ENCODE measurements at places on chromosomes 7 and 10. TPM values are rescaled to one million over a fixed set of nuclear protein-coding genes. Genes with fewer than 3 reads are reported as not detected.
A peak's percentile ranks its signal among the peaks of the same experiment; 100 is the strongest.

DNA sequence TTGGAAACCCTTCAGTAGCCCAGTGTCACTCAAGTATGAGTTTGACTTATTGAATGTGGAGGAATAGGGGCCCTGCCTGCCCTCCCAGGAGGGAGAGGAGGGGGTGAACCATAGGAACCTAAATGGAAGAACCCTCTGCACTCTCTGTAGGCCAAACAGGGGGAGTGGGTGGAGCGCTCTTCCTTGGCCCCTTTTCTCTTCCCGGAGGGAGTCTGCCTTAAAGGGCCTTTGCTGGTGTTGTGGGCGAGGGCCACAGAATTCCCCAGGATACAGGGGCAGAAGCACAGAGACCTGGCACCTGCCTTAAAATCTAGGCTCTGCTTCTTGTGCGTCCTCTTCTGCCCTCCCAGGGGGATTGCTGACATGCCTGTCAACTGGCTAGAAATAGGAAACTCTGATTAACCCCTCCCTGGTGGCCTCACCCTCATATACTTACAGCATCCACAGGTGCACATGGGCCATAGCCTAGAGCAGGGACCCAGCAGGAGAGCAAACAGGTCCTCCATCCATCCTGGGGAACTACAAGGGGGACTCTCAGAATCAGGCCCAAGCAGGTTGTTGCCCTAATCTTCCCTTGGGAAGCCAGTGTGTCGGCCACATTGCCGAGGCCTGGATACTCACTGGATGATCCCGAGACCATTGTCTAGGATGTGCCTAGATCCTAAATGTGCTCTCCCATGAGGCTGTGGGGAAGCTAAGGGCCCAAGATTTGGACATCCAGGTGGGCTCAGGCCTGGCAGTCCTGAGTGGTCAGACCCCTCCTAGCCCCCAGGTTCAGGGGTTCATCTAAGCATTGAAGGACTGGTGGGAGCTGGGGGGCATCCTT lies 3.4 kb downstream of the TRIM8 start:
- H3K4me3 ChIP-seq = peak overlapping the region; percentile 77
- no peak for DNase-seq
- peak overlapping the region; percentile 100 for H3K27ac ChIP-seq
- no peaks in the 10 kb centered on the region for H3K36me3 ChIP-seq
- no peaks in the 10 kb centered on the region for H3K27me3 ChIP-seq
- H3K4me1 ChIP-seq = peaks cover 62% of the 10 kb centered on the region

SGPL1 gene
- 7.8 TPM for polyA plus RNA-seq

AKR1C1 gene
- 13.5 TPM for polyA plus RNA-seq

AKR1D1 gene
- not detected for polyA plus RNA-seq

- DNase-seq = no peak
- no peak overlapping the region for H3K4me3 ChIP-seq
- H3K4me1 ChIP-seq = no peaks in the 10 kb centered on the region
- H3K27ac ChIP-seq = no peak overlapping the region
Measured at GRCh38 chr7:29396563-29396962, 167.1 kb upstream of the PRR15 start.

AIMP2 gene
- polyA plus RNA-seq = 20.9 TPM

DNA sequence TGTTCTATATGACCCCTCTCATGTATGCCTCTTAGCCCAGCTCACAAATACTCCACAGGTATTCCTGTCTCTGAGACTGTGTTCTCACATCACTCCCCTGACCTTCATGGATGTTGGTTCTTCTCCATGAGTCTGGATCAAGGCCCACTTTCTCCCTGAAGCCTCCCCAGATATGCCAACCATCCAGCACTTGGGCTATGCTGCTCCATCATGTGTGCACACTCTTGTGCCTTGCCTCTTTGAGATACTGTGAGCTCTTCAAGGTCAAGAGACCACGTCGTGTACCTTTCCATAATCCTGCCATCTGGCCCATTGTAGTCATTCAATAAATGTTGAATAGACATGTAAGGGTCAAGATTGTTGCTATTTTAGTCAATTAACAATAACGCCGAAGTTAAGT lies 30.1 kb upstream of the TM9SF3 start:
- H3K27me3 ChIP-seq = no peaks in the 10 kb centered on the region
- DNase-seq = no peak
- no peaks in the 10 kb centered on the region for H3K36me3 ChIP-seq
- H3K4me1 ChIP-seq = peaks cover 4% of the 10 kb centered on the region
- no peak overlapping the region for H3K27ac ChIP-seq

DNA sequence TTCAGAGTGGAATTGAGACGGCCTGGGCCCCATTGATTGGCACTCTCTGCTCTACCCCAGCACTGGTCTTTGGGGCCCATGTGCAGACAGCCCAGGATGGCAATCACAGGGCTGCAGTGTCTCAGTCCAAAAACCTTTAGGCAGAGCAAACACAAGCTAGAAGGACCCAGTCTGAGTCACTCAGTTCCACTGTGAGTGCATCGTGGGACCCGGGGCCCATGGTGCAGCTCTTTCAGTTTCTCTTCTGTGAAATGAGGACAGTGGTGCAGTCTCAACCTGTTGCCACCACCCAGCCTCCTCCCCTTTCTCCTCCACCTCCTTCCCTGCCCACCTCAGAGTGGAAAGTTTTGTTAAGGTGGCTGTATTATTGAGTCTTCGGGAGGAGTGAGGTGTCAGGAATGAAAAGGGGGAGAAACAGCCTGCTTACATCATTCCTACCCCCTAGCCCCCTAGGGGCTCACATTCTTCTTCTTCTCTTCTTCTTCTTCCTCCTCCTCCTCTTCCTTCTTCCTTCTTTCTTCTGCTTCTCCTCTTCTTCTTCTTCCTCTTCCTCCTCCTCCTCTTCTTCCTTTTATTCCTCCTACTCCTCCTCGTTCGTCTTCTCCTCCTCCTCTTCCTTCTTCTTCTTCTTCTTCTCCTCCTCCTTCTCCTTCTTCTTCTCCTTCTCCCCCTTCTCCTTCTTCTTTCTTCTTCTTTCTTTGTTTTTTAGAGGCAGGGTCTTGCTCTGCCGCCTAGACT lies 19.5 kb upstream of the CARD11 start:
- H3K4me1 ChIP-seq = peaks cover 44% of the 10 kb centered on the region
- peak overlapping the region; percentile 27 for H3K4me3 ChIP-seq
- no peaks in the 10 kb centered on the region for H3K27me3 ChIP-seq
- peak; percentile 80 for DNase-seq
- H3K27ac ChIP-seq = peak overlapping the region; percentile 68
- no peaks in the 10 kb centered on the region for H3K36me3 ChIP-seq

GRCh38 chr10:49139846-49140195 lies 6.0 kb upstream of the FAM170B start:
- no peak overlapping the region for H3K27ac ChIP-seq
- H3K4me3 ChIP-seq = no peak overlapping the region

GRCh38 chr7:1025743-1026581 lies 18.4 kb upstream of the GPR146 start:
- H3K36me3 ChIP-seq = no peaks in the 10 kb centered on the region
- DNase-seq = peak; percentile 73

SPDYE9 gene
- not detected for polyA plus RNA-seq

DNA sequence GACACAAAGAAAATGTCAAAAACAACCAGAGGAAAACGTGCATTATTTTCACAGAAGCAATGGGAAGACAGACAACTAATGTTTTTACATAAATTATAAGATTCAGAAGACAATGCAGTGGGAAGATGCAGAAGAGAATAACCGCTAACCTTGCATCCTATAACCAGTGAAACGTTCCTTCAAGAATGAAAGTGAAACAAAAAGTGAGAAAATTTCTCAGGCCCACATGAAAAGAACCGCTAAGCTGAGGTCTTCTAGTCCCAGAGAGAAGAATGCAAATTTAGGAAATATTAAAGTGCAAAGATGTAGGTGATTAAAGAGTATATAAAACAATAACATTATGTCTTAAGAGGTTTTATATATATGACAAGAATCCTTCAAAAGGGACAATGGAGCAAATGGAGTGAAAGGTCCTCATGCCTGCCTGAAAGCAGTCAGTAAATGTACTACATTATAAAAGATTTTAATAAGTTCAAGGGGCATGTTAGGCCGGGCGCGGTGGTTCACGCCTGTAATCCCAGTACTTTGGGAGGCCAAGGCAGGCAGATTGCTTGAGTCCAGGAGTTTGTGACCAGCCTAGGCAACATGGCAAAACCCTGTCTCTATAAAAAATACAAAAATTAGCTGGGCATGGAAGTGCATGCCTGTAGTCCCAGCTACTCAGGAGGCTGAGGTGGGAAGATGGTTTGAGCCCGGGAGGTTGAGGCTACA lies 43.1 kb upstream of the DDC start:
- no peak overlapping the region for H3K4me3 ChIP-seq
- no peaks in the 10 kb centered on the region for H3K4me1 ChIP-seq
- no peaks in the 10 kb centered on the region for H3K27me3 ChIP-seq
- no peak overlapping the region for H3K27ac ChIP-seq
- DNase-seq = no peak

ZNF487 gene
- 7.0 TPM for polyA plus RNA-seq

DNA sequence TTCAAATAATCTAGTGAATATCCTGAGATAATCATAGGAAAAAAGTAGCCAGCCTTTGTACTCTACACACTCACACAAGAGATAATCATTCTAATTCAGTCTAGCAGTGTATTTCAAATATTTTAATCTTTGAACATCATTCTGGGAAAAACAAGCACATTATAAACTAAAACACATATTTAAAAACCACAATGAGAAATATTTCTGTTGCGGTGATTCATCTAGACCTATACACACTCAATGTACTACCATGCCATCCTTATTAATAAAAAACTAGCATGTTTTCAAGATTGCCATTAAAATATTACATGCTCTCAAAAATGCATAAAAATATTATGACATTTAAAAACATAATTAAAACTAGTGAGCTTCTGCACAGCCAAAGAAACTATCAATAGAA lies 11.8 kb downstream of the COG5 start:
- no peaks in the 10 kb centered on the region for H3K27me3 ChIP-seq
- peaks cover 72% of the 10 kb centered on the region for H3K36me3 ChIP-seq
- H3K27ac ChIP-seq = no peak overlapping the region
- H3K4me3 ChIP-seq = no peak overlapping the region

GRCh38 chr7:437329-438251 lies 82.1 kb downstream of the PDGFA start:
- no peak overlapping the region for H3K27ac ChIP-seq
- no peak for DNase-seq
- no peaks in the 10 kb centered on the region for H3K27me3 ChIP-seq
- no peaks in the 10 kb centered on the region for H3K4me1 ChIP-seq

DNA sequence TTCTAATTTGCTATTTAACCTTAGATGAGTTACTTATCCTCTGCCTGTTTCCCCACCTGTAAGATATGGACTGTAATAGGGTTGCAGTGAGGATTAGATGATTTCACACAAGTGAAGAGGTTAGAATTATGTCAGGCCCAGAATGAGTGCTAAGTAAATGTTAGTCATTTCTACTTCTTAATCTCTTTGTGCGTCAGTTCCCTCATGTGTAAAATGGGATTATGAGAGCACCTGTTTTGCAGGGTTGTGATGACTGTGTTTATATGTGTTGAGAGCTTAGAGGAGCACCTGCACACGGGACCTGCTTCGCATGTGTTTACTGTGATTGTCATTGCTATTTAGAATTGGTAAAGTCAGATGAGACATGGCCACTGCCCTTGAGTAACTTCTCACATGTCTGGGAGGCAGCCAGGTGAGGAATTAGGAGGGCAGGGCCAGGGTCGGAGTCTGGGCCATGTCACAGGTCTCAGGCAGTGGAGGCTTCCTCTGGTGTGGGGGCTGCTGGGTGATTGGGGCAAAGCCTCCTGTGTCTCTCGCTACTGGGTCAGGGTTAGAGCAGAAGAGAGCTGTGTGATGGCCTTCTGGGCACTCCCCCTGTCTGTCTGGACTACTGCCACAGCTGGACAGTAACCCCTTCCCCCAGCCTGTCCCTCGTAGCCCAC lies 106.7 kb downstream of the WDFY4 start:
- no peak for DNase-seq
- no peaks in the 10 kb centered on the region for H3K4me1 ChIP-seq
- H3K27ac ChIP-seq = peak overlapping the region; percentile 84

HOXA4 gene
- 3.6 TPM for polyA plus RNA-seq

GRCh38 chr7:47217570-47218360 lies 364.1 kb downstream of the TNS3 start:
- H3K27me3 ChIP-seq = no peaks in the 10 kb centered on the region
- no peaks in the 10 kb centered on the region for H3K36me3 ChIP-seq
- no peak for DNase-seq
- H3K27ac ChIP-seq = no peak overlapping the region

GRCh38 chr10:93397020-93397419 lies 85.1 kb downstream of the MYOF start:
- H3K4me3 ChIP-seq = no peak overlapping the region
- no peak overlapping the region for H3K27ac ChIP-seq

NUTM2A gene
- 2.4 TPM for polyA plus RNA-seq

ANKRD7 gene
- polyA plus RNA-seq = 0.47 TPM

DNA sequence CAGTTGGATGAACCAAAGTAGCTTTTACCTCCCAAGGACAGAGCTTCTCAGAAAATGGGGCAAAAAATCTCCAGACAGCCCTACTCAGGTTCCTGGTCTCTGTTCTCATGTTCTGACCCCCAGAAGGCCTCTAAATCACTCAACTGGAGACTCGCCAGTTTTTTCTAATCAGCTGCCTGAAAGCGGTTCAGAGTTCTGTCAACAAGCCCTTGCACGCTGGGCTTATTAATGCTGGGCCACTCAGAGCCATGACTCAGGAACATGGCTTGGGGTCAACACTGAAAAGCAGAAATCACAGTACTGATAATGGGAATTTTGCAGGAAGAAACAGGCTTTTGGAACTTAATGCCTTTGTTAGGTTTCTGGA lies 15.3 kb downstream of the ECHDC3 start:
- no peak overlapping the region for H3K27ac ChIP-seq
- no peak for DNase-seq
- no peaks in the 10 kb centered on the region for H3K36me3 ChIP-seq

- no peaks in the 10 kb centered on the region for H3K27me3 ChIP-seq
- H3K27ac ChIP-seq = no peak overlapping the region
- H3K36me3 ChIP-seq = no peaks in the 10 kb centered on the region
- no peaks in the 10 kb centered on the region for H3K4me1 ChIP-seq
- no peak for DNase-seq
Measured at GRCh38 chr10:96321822-96322221, 17.6 kb downstream of the DNTT start.

- no peaks in the 10 kb centered on the region for H3K36me3 ChIP-seq
- H3K4me3 ChIP-seq = no peak overlapping the region
- peaks cover 26% of the 10 kb centered on the region for H3K4me1 ChIP-seq
- no peaks in the 10 kb centered on the region for H3K27me3 ChIP-seq
Measured at GRCh38 chr7:115005953-115006352, 84.1 kb downstream of the MDFIC start.

ANKRD30A gene
- polyA plus RNA-seq = not detected

MYOF gene
- 3.0 TPM for polyA plus RNA-seq

CABCOCO1 gene
- 0.29 TPM for polyA plus RNA-seq

GRCh38 chr10:127132451-127132850 lies 63.9 kb downstream of the INSYN2A start:
- DNase-seq = no peak
- H3K27ac ChIP-seq = no peak overlapping the region
- H3K4me1 ChIP-seq = no peaks in the 10 kb centered on the region
- no peak overlapping the region for H3K4me3 ChIP-seq
- H3K27me3 ChIP-seq = no peaks in the 10 kb centered on the region
- H3K36me3 ChIP-seq = no peaks in the 10 kb centered on the region

CAV2 gene
- 20.4 TPM for polyA plus RNA-seq

GRCh38 chr7:101940151-101940550 lies 122.7 kb downstream of the CUX1 start:
- no peak for DNase-seq
- no peak overlapping the region for H3K27ac ChIP-seq
- H3K4me1 ChIP-seq = peaks cover 27% of the 10 kb centered on the region
- H3K27me3 ChIP-seq = no peaks in the 10 kb centered on the region
- no peak overlapping the region for H3K4me3 ChIP-seq
- H3K36me3 ChIP-seq = no peaks in the 10 kb centered on the region

- H3K27ac ChIP-seq = peak overlapping the region; percentile 47
- peaks cover 21% of the 10 kb centered on the region for H3K4me1 ChIP-seq
- DNase-seq = peak; percentile 98
- no peaks in the 10 kb centered on the region for H3K36me3 ChIP-seq
- no peaks in the 10 kb centered on the region for H3K27me3 ChIP-seq
- H3K4me3 ChIP-seq = no peak overlapping the region
Measured at GRCh38 chr10:132452651-132453469, 55.9 kb downstream of the PWWP2B start.

All from spleen (tissue), 13 donors.